ENCODE measurements at places on chromosomes 7 and 10.

DNA sequence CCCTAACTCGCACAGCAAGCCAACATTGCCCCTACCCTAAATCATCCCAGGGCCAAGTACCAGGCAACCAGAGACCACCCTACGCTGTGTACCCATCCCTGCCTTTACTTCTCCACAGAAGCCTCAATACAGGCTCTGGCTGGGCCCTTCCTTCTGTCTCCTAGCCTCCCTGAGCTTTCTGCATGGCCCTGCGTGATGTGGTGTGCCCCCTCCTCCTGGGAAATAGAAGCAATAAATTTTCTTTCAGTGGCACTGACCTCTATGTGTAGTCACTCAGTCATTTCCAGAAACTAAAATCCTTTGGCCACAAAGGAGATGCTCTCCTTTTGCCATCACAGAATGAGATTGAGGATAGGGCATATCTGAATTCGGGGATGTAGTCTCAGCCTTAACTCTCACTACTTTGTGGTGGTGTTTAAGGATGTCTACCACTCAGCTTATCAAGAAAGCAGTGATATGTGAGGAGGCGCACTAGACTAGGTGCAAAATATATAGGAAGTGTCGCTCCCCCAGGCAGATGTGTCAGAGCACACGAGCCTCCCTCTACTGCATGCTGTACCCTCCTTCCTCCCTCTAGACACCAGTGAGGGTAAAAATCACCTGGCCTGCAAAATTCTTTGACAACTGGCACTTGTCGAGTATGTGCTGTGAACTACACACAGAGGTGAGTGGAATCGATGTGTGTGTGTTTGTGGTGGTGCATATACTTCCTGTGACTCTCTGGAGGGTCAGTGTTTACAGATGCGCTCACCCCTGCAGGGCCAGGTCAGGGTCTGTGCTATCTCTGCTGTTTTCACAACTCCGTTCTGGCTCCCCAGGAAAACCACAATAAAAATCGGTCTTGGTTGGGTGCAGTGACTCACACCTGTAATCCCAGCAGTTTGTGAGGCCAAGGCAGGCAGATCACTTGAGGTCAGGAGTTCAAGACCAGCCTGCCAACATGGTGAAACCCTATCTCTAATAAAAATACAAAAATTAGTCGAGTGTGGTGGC is 825.9 kb upstream of the IGFBP3 start:
- no peak for DNase-seq

DNA sequence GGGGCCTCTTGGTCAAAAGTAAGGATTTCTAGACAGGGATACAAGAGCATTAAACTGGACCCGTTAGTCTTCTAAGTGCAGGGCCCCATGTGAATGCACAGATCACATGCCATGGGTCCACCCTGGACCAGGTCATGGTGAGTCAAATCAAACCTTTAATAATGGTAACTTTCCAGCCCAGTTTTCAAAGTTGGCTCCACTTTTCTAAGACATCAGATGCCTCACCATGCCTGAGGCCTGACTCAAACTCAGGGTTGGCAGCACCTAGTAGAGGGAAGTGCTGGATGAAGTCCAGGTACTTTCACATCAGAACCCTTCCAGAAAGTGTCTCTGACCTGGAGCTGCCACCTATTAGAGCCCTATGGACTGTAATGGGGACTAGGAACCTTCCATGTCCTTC is 9.7 kb upstream of the SMIM30 start:
- DNase-seq = no peak

DNA sequence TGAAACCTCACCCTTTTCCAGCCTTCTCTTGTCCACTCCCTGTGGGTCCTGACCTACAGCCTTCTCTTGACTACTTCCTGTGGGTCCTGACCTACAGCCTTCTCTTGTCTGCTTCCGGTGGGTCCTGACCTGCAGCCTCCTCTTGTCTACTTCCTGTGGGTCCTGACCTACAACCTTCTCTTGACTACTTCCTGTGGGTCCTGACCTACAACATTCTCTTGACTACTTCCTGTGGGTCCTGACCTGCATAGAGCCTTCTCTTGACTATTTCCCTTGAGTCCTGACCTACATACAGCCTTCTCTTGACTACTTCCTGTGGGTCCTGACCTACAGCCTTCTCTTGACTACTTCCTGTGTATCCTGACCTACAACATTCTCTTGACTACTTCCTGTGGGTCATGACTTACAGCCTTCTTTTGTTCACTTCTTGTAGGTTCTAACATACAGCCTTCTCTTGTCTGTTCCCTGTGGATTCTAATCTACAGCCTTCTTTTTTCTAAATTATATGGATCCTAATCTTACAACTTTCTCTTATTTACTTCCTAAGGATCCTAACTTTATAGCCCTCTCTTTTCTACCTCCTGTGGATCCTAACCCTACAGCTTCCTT is 36.5 kb downstream of the C10orf71 start:
- DNase-seq = peak; percentile 14

DNA sequence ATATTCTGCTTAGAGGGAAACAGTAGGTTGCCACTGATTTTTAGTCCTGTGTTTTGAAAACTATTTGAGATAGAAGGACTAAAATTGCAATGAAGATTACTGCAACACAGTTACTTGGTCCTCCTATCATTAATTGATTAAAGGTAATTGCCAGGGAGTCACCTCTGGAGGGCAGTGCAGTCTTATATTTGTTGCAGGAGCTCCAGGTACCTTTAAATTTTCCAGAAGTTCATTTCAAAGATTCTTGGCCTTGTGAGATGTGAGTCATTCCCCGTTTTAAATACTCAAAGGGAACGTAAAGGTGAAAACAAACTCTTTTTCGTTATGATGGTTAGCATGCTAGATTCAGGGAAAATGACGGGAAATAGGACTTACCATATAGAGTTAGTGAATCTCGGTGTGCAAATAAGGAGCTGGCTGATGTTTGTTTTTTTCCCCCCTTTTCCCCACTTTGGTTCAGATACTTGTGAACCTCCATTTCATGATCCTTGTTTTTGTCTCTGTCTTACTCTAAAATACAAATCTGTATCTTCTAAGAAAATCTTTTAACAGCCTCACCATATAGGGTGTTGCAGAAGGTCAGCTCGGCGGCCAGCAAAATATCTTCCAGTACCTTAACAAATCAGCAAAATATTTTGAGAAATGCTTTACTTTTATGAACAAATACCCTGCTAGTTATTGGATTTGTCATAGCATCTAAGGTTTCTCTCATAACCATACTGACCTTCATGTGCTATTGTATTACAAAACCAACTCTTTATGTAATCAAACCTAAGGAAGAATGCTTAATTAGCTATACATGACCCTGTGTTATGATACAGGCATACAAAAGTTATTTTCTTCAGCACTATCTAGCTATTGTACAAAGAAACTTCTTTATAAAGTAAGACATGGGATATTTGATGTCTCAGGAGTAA is 143.0 kb upstream of the HDAC9 start:
- peak; percentile 29 for DNase-seq

- no peak for DNase-seq
Measured at GRCh38 chr7:75732764-75733630, 5.7 kb downstream of the HIP1 start.

DNA sequence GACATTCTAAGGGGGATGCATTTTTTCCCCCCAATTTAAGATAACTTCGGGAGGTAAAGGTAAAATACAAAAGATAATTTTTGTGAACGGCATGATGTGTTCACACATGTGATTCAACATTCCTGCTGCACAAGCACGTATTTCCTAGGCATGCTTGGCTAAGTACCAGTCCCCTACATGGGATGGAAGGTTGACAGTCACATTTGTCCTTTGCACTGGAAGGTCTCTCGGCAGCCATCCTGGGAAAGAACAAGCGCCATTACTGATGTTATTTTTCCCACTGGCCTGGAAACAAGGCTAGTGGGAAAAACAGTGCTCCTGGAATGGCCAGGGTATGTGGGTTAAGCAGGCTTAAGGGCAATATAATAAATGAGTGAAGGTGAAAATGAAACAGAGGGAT is 276.2 kb upstream of the AOAH start:
- no peak for DNase-seq

- no peak for DNase-seq
Measured at GRCh38 chr7:6709808-6710207, 3.1 kb upstream of the ZNF12 start.

GRCh38 chr7:131424219-131424822 is 96.6 kb downstream of the MKLN1 start:
- peak; percentile 54 for DNase-seq

DNA sequence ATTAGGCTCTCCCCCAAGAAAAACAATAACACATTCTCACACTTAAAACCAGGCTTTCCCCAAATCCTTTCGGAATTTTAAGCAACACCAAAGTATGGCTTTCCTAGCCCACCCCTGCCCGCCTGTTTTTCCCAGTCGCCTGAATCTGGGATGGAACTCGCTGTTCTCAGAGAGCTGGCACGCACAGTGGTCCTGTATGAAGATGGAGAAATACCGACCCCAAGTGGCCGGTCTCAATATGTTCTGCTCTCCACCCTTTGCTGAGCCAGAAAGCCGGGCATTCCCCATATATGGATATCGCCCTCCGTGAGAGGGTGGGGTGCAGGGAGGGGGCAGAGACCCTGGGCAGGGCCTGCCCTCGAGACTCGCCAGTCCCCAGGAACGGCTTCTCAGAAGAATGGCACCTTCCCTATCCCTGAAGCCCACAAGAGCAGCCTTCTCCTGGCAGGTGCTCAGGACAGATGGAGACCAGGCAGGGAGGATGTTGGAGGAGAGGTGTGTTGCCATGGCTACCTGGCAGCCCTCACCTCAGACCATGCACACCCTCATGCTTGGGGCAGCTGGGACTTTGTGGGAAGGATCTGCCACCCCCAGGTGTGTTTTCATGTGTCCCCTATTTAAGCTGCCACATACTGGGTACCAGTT is 3.4 kb downstream of the TACR2 start:
- DNase-seq = peak; percentile 41

- no peak for DNase-seq
Measured at GRCh38 chr10:33341637-33342036, 7.2 kb upstream of the NRP1 start.

DNA sequence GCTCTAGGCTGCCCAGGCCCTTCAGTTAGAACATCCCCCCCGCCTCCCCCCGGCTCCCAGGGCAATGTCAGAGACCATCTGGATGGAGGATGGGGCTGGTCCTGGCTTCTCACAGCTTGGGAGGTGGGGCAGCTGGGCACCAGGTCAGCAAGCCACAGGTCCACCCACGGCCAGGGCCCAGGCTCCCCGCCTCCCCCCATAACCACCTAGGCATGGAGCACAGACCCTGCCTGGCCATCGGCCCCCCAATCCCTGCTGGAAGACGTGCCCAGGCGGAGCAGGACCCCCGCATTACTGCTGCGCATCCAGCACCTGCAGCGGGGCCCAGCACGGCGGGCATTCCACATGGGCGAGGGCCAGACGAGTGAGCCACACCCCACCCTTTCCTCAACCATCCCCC is 169.6 kb downstream of the ELFN1 start:
- DNase-seq = no peak

- DNase-seq = peak; percentile 77
Measured at GRCh38 chr7:130071701-130072622, 1.6 kb downstream of the KLHDC10 start.

GRCh38 chr7:45646207-45646821 is 72.1 kb downstream of the ADCY1 start:
- no peak for DNase-seq

DNA sequence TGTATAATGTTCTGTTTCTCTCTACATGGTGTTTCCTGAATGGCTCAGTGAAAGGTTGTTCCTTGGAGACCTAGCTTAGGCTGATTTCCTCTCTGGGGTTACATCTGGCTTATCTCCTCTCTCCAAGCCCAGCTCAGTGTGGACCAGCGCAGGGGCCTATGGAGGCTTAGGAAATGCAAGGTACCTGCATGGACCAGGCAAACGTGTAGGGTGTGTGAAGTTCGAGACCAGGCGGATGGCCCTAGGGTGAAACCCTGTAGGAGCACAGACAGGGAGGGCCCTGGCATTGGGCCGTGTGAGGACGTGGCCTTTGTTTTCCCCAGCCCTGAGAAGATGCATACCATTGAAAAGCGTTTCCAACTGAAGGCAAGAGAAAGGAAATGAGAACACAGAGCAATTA is 59.0 kb downstream of the DOCK1 start:
- no peak for DNase-seq

DNA sequence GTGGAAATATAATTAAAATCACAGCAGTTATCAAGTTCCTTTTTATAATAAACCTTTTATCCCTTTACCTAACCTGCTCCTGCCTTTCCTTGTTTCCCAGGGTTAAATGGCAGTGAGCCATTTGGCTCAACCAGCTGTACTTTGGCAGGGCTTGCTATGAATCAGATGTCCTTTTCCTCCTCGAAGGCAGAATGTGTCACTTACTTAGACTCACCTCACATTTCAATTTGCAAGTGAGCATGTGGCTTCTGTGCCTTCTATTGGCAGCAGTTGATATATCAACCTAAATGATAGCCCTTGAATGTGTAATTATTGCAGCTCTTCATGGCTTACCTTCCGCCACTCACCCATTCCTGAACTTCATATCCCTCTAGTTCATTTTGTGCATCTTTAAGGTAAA is 301.7 kb downstream of the CSTF2T start:
- DNase-seq = no peak

DNA sequence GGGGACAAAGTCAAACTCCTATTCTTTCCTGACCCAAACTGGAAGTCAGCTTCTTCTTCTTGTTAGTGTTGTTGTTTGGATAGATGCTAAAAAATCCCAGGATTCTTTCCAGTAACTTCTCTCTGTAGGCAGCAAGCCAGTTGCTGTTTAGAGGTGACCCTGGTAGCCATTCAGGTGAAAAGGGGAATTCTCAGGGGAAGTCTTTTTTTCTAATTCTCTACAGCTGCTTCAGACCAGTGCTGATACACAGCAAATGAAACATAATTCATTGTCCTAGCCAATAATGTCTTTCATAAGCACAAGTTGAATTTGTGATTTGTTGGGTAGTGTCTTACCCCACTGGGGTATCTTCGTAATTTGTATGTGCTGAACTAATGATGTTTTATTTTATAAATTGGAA is 357.3 kb downstream of the BBS9 start:
- no peak for DNase-seq

DNA sequence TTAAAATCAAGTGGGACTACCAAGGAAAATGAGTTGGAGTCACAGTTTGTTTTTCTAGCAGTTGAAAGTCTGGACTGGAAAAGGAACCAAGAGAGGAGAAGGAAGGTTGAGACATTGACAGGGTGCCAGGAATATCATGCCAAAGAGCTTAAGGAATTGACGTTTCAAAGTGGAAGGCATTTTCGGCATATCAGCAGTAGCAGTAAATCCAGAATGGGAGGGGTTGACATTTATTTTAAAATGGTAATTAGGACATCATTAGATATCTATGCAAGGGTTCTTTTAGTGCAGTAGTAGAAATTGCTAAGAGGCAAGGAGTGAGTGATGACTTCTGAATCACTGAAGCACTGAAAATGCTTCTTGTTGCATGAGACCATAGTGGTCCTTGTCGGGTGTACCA is 335.9 kb upstream of the PLXDC2 start:
- DNase-seq = no peak

GRCh38 chr10:95341716-95342130 is 50.9 kb upstream of the PDLIM1 start:
- no peak for DNase-seq

GRCh38 chr10:15789793-15790525 is 70.2 kb upstream of the ITGA8 start:
- DNase-seq = no peak
